ENCODE measurements at places on chromosomes 3 and 15. TPM values are rescaled to one million over a fixed set of nuclear protein-coding genes. Genes with fewer than 3 reads are reported as not detected.

Gene CPN2
- not detected for total RNA-seq

Gene LAMB2
- 120 TPM for total RNA-seq

Gene CLDN16
- not detected for total RNA-seq

Gene ZBBX
- not detected for total RNA-seq

Measured in hair follicular keratinocyte (primary cell).